ENCODE measurements at places on chromosomes 5 and 9.

GRCh38 chr9:88044200-88044599 is 69.9 kb upstream of the CDK20 start:
- DNase-seq = no peak

- DNase-seq = no peak
Observed at GRCh38 chr5:98904780-98905179, 24.0 kb downstream of the CHD1 start.

- DNase-seq = no peak
Observed at GRCh38 chr9:80004714-80005113, 432.9 kb downstream of the TLE4 start.

- DNase-seq = no peak
Observed at GRCh38 chr5:176406436-176407052, 9.8 kb downstream of the CLTB start.

GRCh38 chr5:28542987-28543386 is 1504.6 kb upstream of the CDH9 start:
- no peak for DNase-seq

DNA sequence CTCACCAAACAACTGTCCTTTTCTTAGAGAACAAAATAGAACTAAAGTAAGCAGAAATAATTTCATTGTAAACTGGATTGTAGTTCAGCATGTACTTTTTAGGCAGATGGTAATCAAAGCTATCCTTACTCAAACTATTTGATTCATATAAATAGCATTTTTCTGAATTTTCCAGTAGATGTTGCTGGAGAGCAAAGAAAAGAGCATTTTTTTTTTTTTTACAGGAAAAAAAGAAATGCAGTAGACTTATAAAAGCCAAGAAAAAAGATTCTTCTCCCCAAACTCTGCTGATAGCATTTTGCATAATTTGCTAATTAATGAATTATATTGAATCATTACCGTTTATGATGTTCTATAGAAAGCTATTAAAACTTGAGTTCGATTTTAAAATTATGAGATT is 715.3 kb upstream of the WWC1 start:
- no peak for DNase-seq

GRCh38 chr5:95668728-95669127 is 14.1 kb downstream of the SPATA9 start:
- DNase-seq = no peak

DNA sequence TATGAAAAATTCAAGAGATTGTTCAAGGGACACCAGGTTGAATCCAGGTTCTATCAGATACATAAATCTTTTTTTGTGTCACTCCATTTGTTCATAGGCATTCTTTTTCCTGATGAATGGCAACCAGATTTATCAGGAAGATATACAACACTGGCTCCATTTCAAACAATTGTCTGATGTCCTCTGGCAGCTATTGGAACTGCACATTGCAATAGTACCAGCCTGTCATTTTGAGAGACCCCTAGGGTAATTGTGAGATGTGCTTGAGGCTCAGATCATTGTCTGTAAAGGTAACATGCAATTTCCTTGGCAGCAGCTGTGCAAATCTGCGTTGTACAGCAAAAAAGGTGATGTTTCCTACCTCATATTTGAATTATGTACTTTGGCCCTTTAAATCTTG is 25.9 kb downstream of the KCTD16 start:
- no peak for DNase-seq

- no peak for DNase-seq
Observed at GRCh38 chr9:108224716-108225115, 631.1 kb downstream of the ACTL7B start.

GRCh38 chr5:145484158-145484557 is 351.0 kb downstream of the PRELID2 start:
- no peak for DNase-seq

GRCh38 chr9:107744873-107745272 is 255.3 kb upstream of the KLF4 start:
- DNase-seq = no peak

DNA sequence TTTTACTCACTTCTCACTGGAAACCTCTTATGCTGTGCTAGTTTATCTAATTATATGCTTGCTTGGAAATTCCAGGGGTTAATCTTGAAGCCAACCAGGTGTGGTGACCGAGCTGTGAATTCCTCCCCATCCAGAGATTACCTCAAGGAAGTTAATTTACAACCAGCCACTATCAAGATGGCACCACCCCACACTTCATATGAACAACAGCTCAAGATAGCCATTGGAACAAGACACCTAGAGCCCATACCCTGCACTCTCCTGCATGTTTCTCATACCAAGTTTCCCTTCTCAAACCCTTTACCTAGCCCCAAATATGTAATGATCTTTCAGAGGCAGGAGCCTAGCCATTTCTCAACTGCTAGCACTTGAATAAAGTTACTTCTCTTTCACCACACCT is 2156.9 kb upstream of the C9orf72 start:
- DNase-seq = no peak

- no peak for DNase-seq
Observed at GRCh38 chr5:140295414-140295813, 7.5 kb downstream of the PFDN1 start.

- DNase-seq = no peak
Observed at GRCh38 chr5:18091758-18092157, 457.5 kb downstream of the TAF11L14 start.

DNA sequence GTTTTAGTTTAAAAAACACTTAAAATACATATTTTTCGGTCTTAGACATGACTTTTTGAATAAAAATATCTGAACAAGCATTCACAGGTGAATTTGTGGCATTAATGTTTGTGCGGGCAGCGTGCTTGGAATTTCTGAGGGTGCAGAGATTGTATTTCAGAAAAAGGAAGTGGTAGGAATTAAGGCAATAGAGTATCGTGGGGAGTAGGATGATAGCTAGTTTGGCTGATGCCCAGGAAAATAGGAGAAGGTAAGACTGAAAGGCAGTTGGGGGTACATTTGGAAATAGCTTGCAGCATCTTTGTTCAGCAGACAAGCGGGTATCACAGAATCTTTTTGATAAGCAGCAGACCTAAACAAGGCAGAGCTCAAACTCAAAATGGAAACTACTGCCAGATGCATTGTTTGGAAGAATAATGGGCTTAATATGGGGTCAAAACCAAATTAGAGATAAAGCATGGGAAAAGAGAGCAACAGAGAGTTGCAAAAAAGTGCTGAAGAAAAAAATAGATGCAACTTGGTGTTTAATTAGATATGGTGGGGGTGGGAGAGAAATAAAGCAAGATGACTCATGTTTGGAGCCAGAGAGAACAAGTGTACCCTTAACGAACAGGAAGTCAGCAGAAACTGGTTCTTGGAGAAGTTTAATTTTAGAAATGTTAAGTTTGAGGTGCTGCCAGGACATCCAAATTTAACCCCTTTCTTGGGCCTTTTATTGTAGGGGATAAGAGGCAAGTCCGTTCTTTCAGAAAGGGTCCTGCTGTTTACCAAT is 85.7 kb upstream of the ARRDC3 start:
- DNase-seq = no peak

GRCh38 chr5:161299053-161299452 is 247.5 kb downstream of the GABRB2 start:
- no peak for DNase-seq
